ENCODE measurements at places on chromosomes 12 and 14.

GRCh38 chr14:20668969-20669368 lies 15.4 kb upstream of the RNASE4 start:
- no peak for DNase-seq

DNA sequence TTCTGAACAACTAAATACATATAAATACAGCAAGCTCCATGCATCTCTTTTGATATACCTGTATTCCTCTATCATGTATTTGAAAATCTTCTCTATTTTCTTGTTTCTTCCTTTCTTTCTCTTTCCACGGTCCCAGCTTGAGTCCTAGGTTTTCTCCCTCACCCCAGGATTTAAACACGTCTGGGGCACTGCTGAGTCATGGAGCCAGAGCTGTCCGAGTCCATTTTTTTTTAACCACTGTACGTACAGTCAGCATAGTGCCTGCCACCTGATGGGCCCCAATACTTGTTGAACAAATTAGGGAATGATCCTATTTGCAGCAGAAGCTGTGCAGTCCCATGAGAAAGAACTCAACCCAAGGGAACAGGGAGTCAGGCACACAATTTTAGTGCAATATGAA lies 158.1 kb downstream of the ATP23 start:
- DNase-seq, result no peak

DNA sequence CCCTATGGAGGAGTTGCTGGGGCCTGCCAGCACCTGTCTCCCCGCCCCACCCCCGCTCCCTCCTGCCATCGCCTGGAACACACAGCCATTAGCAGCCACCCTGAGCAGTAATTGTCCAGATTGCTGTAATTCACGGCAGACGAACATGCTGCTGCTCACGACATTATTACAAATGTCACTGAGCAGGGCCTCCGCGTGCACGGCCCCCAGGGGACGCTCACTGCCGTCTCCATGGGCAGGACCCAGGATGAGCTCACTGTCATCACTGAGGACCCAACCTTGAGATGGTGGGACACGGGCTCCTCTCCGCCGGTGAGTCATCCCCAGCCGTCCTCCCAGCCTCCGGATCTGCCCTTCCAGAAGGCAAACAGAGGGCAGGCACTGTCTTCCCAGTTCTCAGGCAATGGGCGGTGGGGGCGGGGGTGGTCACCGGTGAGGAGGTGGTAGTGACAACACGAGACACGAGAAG lies 100.4 kb downstream of the RFLNA start:
- DNase-seq, result no peak

GRCh38 chr14:100588671-100589070 lies 1.5 kb upstream of the BEGAIN start:
- DNase-seq, result no peak

- no peak for DNase-seq
Observed at GRCh38 chr12:52204095-52204930, 12.5 kb upstream of the KRT80 start.

- DNase-seq, result no peak
Observed at GRCh38 chr12:1927751-1928351, 9.4 kb upstream of the CACNA2D4 start.

Data from activated CD4-positive, CD25-positive, alpha-beta regulatory T cell treated with anti-CD3 and anti-CD28 coated beads, Interleukin-2, amount 50 U/mL, for 16 hours (primary cell).